ENCODE measurements at places on chromosomes 13 and 19.

- peak; percentile 22 for DNase-seq
Measured at GRCh38 chr19:32224371-32225244, 120.8 kb upstream of the ZNF507 start.

- no peak for DNase-seq
Measured at GRCh38 chr13:40922437-40923040, 96.6 kb downstream of the ELF1 start.

- no peak for DNase-seq
Measured at GRCh38 chr19:3350014-3350663, 16.2 kb upstream of the NFIC start.

- DNase-seq: no peak
Measured at GRCh38 chr13:52405767-52406494, at the start of gene THSD1. Gene THSD1, minus strand, starts transcription at chr13:52406172. Its CDS starts 3,572 bp downstream, at chr13:52402600.

DNA sequence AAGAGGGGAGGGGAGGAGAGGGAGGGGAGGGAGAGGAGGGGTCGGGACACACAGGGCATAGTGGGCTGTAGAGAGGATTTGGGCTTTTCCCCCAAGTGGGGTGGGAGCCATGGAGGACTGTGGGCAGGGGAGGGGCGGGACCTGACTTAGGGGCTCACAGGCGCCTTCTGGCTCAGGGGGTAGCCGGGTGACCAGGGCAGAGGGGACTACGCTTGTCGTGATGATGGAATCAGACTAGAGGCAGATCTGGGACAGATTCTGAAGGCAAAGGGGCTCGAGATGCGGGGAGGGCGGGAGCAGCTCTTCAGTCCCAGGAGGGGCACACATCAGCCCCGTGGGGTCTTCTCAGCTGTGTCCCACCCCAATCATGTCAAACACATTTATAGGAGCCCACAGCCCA is 13.5 kb downstream of the NDUFA11 start:
- DNase-seq: no peak

- DNase-seq: no peak
Measured at GRCh38 chr13:48316826-48317510, 13.4 kb downstream of the RB1 start.

GRCh38 chr13:48727241-48728011 is 73.7 kb downstream of the CYSLTR2 start:
- DNase-seq: no peak

DNA sequence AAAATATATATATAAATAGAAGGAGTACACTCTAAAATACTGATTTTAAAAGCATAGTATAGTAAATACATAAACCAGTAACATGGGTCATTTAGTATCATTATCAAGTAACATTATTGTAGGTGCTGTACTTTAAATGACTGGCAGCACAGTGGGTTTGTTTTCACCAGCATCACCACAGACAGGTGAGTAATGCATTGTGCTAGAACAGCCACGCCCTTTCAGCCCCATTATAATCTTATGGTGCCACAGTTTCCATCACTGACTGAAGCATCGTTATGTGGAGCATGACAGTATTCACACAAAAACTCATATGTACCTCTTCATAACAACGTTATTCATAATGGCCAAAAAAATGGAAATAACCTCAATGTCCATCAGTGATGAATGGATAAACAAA is 88.3 kb downstream of the DHRS12 start:
- no peak for DNase-seq

DNA sequence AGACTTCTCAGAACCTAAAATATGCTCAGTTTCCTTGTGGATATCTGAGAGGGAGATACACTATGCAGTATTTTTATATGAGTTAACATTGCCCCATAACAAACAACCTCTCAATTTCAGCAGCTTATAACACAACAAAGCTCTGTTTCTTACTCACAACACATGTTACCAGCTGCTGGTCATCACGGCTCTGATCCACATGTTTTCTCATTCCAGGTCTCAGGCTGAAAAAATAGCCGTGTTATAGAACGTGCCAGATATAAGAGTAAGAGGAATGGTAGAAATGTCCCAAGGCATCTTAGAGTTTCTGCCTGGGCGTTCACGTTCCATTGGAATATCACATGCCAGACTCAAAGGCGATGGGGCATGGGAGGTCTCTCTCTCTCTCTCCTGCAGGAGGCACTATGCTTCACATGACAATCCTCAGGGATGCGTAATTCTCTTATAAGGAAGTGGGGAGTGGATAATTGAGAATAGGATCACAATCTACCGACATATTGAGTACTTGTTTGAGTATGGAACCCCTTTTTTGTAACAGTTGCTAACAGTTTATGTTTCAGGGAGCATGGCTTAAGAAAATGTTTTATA is 246.6 kb downstream of the NHLRC3 start:
- no peak for DNase-seq

DNA sequence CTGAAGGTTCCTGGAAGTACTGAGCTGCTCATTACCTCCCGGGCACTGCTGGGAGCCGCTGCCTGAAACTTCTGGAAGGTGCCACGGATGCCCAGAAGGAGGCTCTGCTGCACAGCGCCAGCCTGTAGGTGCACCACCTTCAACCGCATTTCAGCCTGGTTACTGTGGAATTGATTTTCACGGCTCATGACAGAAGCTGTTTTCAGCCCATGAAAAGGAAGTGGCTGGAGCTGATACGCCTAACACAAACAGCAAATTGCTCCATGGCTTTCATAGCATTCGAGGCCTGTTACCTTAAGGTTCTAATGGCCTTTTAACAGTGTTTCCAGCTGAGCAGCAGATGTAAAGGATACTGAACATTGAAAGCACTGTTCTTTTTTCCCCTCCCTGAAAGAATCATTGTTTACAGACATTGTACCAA is 22.0 kb downstream of the GPC6 start:
- no peak for DNase-seq

- no peak for DNase-seq
Measured at GRCh38 chr13:110045202-110045601, 258.8 kb upstream of the IRS2 start.

All from stimulated activated CD8-positive, alpha-beta memory T cell treated with anti-CD3 and anti-CD28 coated beads, Interleukin-4, amount 100 ng/mL, for 1 hour (primary cell).